ENCODE measurements at places on chromosomes 11 and 22.

DNA sequence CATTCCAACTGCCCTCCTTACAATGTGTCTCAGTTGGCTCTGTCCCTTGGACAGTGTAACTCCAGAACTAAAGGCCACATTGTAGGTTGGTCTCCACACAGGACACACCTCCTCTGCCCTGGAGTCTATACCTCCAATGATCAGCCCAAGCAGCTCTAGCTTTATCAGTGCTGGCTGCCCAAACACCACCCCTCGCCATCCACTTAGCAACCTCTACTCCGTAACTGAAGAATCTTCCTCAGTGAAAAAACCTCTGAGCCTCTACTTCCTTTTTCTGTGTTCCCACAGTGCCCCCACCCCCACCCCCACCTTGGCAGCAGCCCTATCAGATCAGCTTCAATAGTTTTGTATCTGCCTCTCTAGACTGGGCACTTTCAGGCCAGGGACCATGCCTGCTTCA lies 33.4 kb downstream of the SERPINH1 start:
- no peak for DNase-seq

- no peak for DNase-seq
Observed at GRCh38 chr22:24952837-24953383, 394 bp downstream of the KIAA1671 start.

DNA sequence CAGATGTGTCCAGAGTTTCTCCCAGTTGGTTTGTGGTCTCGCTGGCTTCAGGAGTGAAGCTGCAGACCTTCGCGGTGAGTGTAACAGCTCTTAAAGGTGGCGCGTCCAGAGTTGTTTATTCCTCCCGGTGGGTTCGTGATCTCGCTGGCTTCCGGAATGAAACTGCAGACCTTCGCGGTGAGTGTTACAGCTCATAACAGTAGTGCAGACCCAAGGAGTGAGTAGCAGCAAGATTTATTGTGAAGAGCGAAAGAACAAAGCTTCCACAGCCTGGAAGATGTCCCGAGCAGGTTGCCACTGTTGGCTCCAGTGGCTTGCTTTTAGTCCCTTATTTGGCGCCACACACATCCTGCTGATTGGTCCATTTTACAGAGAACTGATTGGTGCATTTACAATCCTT lies 1.8 kb upstream of the PGA3 start:
- DNase-seq: no peak

GRCh38 chr22:25602916-25603315 lies 38.4 kb downstream of the GRK3 start:
- DNase-seq: no peak

GRCh38 chr11:57940044-57940756 lies 83.5 kb upstream of the OR9Q1 start:
- no peak for DNase-seq

- no peak for DNase-seq
Observed at GRCh38 chr11:24206511-24206910, 290.3 kb upstream of the LUZP2 start.

GRCh38 chr11:18492888-18493287 lies 33.9 kb downstream of the TSG101 start:
- DNase-seq: no peak

DNA sequence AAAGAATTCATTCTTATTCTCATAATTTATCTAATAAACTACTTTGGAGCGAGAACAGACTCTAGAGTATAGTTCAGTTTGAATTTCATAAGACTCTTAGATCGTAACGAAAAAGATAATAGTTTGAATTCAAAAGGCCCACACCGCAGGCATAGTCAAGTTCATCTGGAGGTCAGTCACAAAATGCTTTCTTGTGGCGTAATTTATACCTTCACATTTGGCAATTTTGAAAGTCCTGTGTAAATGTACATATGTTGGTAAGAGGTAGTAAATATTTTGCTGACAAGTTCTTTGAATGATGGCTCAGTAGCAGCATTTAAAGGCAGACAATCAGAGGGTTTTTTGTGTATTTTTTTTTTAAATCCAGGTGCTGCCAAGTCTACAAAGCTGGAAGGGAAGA lies 88.1 kb downstream of the TEAD1 start:
- DNase-seq: no peak

- no peak for DNase-seq
Observed at GRCh38 chr11:114782650-114783310, 104.5 kb downstream of the NXPE2 start.

- DNase-seq: no peak
Observed at GRCh38 chr11:102967497-102967896, 12.0 kb upstream of the MMP13 start.

DNA sequence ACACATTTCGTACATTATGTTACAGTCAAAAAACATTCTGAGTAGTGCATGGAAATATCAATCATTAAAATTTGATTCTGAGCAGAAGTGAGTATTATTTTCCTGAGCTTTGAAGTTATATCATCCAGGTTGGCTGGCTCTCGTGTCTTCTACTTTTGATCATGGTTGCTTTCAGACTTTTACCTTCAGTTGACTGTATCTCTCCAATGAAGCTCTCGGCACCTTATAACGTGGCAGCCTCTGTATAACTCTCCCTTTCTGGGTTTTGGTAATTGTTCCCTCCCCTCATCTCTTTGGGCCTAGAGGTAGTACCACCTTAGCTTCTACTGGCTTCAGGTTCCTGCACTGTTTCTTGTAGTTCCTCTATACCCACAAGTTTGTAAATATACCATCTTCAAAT lies 12.2 kb downstream of the SFI1 start:
- DNase-seq: no peak

GRCh38 chr11:101096036-101096704 lies 33.4 kb downstream of the PGR start:
- no peak for DNase-seq

- DNase-seq: no peak
Observed at GRCh38 chr11:72661486-72661885, 12.7 kb downstream of the PDE2A start.

DNA sequence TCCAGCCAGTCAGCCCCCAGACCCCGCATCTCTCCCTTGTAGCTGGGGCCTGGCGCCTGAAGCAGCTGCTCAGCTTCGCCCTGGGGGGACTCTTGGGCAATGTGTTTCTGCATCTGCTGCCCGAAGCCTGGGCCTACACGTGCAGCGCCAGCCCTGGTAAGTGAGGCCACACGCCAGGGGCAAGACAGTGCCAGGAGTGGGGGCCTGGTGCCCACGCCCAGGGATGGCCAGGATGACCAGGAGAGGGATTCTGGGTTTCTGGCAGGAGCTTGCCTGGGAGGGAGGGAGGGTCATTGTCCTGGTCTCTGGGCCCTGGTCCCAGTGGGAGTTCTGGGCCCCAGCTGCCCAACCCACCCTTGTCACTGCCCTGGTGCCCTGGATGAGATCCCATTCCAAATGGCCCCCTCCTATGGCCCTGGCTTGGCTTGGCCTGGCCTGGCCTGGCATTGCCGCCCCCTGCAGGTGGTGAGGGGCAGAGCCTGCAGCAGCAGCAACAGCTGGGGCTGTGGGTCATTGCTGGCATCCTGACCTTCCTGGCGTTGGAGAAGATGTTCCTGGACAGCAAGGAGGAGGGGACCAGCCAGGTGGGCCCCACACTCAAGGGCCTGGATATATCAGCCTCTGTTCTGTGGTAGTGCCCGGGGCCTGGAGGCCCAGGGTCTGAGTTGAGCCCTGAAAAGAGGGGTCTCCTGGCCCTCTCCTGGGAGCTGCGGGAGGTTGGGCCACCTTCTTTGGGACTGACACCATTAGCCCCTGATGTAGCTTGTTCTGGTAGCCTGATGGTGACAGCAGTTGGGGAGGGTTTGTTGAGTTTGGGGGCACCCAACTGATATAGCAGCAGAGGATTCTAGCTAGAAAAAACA lies 3.7 kb downstream of the SLC39A13 start:
- DNase-seq: peak; percentile 53

DNA sequence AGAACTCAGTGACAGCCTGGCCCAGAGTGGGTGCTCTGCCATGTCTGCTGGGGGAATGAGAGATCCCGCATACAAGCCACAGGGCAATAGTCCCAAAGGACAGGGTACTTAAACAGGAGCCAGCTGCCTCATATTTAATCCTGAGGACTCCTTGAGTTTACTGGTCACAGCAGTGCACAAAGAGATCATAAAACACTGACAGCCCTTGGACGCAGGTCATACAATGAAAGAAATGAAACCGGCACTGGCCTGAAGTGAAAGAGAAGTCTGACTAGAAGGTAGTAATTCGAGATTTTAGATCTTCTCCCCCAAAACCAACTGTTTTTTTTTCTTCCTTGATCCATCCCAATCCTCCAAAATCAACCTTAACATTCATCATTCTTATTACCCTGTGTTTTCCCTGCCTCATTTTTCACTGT lies 299.8 kb upstream of the SYN3 start:
- DNase-seq: no peak

DNA sequence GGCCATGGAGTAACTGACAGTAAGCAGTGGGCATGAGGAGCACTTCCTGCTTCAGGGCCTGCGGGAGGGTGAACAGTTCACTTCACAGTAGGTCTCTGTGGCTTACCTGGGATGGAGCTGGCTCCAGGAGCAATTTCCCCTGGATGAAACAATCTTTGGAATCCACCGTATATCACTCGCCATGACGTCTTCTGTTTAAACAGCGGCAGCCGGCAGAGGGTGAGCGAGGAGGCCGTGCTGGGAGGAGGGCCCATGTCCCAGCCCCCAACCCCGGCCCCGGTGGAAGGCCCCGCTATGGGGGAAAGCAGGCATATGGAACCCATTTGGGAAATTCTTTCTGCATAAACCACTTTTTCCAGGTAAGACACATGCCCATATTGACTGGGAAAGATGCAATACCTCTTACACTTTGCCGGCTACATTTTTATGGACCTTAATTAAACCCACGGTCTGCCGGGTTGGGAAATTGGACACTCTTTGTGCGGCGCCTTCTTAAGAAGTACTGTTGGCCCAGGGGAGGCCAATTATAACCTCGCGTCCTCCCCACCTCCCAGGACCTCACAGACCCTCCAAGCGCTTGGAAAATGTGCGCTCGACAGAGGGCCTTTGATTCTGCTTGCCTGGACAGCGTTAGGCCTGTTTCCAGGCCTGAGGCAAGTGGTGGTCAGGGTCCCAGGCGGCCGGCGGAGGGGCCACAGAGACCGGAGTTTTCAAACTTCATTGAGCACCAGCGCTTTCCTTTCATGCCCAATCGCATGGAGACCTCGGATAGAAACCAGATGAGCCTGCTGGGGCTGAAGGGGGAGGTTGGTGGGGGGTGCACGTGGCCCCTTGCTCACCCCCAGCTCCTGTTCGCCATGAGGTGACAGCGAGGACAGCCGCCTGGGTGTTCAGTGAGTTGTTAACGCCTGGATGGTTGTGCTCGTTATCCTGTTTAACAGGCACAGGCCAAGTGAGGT lies 40.4 kb downstream of the SMIM38 start:
- no peak for DNase-seq

DNA sequence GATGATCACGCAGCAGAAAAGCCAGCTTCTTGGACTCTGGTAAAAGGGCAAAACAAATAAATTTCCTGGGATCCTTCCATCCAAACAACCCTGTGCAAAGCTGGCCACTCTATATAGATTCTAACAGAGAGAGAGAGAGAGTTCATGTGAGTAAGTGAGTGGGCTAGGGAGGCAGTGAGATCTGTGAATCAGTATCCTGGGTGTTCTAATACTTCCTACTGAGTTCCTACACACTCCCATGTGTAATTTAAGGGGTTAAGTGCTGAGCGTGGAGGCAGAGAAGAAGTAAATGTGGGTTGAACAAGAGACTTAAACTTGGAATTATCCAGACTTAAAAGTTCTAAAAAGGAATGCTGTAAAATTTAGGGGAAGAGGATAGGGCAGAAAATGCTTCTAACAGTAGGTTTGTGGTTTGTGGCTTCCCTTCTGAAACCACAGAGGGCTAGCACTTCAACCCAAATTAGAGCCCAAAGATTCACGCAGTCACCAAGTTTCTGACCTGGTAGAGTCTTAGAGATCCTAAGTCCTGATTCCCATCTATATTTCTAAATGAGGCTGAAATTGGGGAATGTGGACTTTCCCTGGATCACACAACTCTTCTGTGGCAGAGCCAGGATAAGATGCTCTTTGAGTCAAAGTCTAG lies 413.9 kb downstream of the TENM4 start:
- DNase-seq: no peak

DNA sequence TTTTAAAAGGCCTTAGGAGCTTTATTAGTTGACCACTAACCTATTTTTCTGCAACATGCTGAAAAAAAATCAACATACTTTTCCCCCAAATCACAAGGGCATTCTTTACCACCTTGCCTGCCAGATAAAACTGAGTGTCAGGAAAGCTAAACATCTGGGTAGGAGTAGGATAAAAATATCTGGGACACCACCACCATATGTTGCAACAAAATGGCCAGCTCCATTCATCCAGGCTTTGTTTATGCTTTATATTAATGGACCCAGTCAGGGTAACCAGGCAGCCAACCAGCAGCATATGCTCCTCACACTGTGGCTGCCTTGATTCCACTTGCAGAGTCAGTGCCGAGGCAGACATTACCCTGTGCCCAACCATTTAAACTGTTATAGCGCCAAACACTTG lies 1024.5 kb downstream of the LRRC4C start:
- no peak for DNase-seq

DNA sequence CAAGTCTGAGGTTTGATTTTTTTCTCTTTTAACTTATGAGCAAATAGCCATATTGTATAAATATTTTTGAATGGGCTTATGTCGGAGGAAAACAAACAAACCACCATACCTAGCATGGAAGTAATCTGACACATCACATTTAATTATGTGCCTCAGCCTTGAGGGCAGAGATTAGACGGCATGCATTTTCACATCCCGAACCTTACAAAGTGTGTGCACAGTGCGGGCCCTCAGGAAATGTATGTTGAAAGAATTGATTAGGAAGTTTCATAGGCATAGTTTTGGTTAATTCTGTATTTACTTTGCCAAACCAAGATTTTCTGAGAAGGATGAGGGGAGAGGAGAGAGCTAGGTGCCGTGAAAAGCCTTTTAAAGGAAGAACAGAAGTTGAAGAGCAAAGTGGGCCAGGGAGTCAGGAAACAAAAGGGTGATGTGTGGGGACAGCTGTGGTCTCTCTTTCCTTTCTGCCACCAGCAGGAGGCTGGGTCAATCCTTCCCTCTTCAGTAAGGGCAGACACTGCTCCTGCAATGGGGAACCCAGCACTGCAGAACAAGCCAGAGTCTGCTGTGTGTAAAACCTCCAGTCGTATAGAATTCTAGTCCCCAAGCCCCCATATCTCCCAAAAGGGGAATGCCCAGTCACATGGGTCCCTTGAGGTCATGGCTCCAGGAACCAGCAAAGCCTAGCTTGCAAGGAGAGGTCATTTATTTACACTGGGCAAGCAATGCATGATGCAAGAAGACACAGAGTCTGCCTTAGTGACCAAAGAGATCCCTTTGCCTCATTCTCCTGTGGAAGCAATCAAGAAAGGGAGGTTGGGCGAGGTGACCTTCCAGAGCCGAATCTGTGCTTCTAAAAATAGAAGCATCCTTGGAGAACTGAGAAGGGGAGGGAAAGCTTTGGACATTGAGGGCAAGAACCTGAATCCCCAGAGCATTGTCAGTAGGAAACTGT lies 71.1 kb upstream of the OLFML1 start:
- DNase-seq: no peak

GRCh38 chr11:133946541-133947318 lies 10.0 kb downstream of the IGSF9B start:
- no peak for DNase-seq

- no peak for DNase-seq
Observed at GRCh38 chr11:61140416-61140815, 20.8 kb downstream of the VPS37C start.

- no peak for DNase-seq
Observed at GRCh38 chr11:32231909-32232493, 141.1 kb downstream of the RCN1 start.

GRCh38 chr22:46730568-46731245 lies 7.3 kb downstream of the CERK start:
- DNase-seq: no peak
